Effector memory CD4-positive, alpha-beta T cell (primary cell): ENCODE measurements at places on chromosomes 4 and X.

- DNase-seq = no peak
These were observed 128.0 kb downstream of the ANAPC4 start for GRCh38 chr4:25504932-25505636.

DNA sequence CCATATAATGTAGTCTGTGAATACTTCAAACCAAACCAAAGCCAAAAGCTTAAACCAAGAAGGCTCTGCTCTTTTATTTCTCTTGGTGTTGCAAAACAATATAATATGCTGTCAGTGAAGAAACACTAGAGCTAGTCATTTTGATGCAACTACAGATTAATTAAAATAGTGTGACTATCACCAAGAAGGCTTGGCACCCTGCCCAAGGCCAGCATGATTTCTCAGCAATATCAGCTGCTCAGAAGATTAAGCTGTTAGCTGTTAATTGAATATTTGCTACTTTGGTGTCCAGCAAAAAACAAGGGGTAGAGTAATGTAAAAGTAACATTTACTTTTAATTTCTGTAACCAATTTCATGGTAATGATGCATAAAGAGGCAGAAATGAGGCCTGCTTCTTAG is 104.9 kb upstream of the PRPS2 start:
- no peak for DNase-seq

- no peak for DNase-seq
These were observed 169.7 kb downstream of the TMEM47 start for GRCh38 chrX:34487364-34487763.

DNA sequence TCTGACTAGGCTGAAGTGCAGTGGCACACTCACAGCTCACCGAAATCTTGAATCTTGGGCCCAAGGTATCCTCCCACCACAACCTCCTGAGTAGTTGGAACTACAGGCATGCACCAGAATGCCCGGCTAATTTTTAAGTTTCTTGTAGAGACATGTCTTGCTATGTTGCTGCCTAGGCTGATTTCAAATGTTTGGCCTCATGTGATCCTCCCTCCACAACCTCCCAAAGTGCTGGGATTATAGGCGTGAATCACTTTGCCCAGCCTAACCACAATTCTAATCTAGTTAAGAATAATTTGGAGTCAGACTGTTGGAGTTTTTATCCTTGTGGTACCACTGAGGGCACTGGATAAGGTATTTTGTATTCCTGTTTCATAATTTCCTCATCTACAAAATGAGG is 317.5 kb upstream of the AGA start:
- DNase-seq = no peak
